ENCODE measurements at places on chromosomes 7 and 10.
A peak's percentile ranks its signal among the peaks of the same experiment; 100 is the strongest.

DNA sequence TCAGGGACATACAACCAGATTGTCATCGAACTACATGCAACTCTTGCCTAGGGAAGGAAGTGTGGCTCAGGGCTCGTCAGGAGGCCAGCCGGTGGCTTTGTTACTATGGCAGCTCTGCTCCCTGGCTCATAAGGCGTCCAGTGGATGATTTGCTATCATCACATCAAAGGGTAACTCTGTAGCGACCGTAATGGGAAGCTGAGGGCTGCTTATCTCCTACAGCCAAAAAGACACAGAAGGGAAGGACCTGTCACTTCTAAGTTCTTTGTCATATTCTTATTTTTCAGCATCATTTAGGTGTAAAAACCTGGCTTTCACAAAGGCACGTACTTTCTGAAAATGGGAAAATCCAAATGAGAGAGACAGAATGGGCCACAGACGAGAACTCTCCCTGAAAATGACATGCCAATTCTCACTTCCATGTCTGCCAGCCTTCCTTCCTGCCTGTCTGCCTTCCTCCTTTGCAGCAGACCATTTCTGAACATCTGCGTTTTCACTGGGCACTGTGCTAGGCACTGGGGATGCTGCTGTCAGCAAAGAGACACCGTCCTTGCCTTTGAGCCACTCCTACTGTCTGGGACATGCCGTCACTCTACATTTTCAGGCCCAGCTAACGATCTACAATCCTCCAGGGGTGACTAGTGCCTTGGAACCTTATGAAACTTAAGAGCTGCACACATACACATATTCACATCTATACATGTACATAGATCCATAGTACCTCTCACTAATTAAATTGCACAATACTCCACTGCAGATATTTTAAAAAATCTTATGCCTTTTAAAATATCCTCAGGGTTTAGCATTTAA is 26.9 kb downstream of the ENKUR start:
- DNase-seq, result no peak

- DNase-seq, result peak; percentile 80
Measured at GRCh38 chr10:129466703-129467358, at the start of gene MGMT. Gene MGMT (plus strand): TSS chr10:129467241.

DNA sequence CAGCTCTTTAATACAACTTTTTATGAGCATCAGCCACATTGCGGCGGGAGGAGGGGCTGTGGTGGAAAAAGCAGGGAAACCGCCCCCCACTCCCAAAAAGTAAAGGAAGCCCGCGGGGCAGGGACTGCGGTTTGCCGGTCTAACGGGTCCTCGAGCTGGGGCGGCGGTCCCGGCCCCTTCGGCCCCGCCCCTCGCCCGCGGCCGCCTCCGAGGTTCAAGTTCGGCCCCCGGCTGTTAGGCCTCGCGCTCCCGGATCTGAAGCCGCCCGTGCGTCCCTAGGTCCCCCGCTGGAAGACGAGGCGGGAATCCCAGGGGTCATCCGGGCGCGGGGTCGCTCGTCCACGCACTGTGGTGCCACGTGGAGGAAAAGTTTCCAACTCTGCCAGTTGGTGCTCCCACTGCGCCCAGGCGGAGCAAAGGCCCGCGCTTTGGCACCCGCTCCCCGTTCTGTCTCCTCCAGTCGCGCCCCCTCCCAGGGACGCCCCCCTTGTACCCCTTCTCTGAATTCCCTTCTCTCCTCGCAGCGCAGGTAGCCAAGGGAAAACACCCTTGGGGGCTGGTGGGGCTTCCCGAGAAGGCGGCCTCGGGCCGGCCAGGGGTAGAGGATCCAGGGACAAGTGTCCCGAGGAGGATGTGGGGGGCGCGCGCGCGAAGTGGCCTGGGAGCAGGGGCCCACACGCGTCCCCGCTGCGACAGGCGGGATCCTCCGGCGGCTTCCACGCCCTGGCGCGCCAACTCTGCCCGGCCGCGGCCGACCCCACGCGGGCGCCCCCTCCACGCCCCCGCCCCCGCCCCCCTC is 798 bp upstream of the AUTS2 start:
- DNase-seq, result peak; percentile 75

DNA sequence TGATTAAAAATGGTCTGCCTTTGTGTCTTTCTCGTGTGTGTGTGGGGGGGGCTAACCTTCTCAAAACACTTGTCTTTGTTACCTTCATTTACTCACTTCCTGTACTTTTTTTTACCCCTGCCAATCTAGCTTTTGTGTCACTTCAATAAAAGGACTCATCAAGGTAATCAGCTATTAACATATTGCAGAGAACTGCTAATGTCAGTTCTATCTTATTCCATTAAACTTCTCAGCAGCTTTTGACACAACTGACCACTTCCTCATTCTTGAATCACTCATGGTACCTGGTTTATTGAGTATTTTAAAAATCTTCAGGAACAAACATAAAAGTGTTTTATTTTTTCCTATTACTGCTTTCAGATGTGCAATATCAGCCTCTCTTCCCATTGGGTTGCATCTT is 59.8 kb downstream of the SLC25A40 start:
- DNase-seq, result no peak

DNA sequence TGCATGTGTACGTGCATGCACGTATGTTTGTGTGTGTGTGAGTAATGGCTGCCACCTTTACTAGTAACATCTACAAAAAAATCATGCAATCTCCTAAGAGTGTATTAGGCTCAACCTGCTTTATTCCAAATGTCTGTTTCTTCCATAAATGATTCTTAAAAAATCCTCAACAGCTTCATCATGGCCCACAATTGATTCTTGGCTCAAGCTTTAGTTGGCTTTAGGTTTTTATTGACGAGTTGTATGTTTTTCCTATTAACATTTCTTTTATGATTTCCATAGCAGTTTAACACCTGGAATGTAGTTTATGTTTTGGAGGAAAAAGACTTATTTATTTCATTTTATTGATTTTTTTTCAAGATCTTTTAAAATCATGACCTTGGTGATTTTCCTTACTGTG is 121.9 kb upstream of the RAB18 start:
- no peak for DNase-seq

All from ELF-1 (cell line).